HTR-8/SVneo (cell line): ENCODE measurements at places on chromosomes 3 and 15.
A peak's percentile ranks its signal among the peaks of the same experiment; 100 is the strongest.

- no peak for DNase-seq
These were observed 41.3 kb downstream of the ZNF445 start for GRCh38 chr3:44436181-44436580.

- DNase-seq: peak; percentile 38
These were observed 13.4 kb upstream of the GHSR start for GRCh38 chr3:172461530-172462138.

- no peak for DNase-seq
These were observed 105.9 kb downstream of the TPRG1 start for GRCh38 chr3:189277711-189278110.

- DNase-seq: no peak
These were observed 713.5 kb upstream of the ARPP21 start for GRCh38 chr3:34925851-34926250.

GRCh38 chr3:58874795-58875194, 175.0 kb downstream of the CFAP20DC start:
- peak; percentile 18 for DNase-seq

DNA sequence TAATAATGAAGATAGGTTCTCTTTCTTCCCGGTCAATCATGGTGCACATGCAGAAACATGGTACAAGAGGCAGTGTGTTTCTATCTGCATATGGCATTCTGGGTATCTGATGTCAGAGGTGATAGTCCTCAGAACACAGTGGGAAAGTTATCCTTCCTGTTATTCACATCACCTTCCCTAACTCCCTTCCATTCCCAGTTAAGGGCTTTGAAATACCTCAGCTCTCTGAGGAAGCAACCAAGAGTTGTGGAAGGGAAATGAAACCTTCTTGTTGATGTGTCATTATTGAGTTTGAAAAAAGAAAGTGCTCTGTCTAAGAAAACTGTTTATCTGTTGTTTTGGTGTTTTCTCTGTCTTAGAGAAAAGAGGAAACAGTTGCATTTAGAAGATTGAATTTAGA, 21.9 kb upstream of the P2RY13 start:
- no peak for DNase-seq

DNA sequence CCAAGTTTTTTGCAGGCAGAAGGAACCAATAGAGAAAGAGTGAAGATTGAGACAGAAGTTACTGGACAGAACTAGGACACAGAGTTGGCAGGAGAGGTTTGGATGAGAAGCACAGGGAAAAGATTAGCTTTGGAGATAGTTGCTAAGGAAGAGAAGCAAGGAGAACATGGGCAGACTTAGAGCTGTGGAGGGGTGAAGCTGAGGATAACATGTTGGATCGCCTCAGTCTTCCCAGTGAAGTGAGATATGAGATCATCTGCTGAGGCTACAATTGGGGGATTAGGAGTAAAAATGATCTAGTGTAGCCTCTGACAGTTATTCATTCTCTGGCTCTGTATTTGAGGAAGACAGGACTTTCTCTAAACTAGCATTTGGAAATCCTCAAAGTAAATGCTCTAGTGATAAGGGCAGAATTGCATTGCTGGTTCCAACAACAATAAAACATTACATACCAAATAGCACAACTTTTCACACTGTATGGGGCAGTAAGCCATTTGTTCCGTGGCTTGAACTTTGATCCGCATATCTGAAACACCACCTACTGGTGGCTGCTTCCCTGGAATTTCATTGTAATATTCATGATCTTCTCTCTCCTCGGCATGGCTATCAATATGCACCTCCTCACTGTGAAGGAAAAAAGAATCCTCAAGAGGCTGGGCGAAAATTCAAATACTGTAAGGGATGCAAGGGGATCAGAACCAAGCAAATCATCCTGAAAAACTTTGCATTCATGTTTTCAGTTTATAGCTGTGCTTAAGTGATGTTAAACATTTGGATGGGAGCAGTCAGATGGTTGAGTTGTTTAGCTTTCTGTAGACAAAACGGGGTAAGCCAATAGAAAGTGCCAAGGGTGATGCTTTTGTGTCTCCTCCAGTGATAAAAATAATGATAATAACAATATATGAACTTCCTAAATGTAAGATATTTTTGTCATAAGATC, 22.2 kb upstream of the EID1 start:
- DNase-seq: peak; percentile 30
